Cerebellum (tissue), 4 donors: ENCODE measurements at places on chromosomes 7 and 10.

DNA sequence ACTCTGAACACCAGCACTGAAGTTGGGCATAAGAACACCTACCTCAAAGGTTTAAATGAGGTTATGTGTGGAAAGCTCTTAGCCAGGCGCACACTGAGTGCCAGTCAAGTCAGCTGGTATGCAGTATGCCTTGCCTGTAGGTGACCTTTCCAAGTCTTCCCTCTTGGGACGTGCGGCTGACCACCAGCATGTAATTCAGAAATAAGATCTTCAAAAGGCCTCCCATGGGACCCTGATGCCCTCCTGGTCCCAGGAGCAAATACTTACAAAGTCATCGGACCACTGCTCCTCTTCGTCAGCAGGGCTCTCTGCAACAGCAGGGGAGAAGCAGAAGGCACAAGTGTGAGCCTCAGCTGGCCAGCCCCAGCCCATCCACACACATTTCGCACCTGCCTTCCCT is 40.8 kb downstream of the BLNK start:
- no peak for DNase-seq

DNA sequence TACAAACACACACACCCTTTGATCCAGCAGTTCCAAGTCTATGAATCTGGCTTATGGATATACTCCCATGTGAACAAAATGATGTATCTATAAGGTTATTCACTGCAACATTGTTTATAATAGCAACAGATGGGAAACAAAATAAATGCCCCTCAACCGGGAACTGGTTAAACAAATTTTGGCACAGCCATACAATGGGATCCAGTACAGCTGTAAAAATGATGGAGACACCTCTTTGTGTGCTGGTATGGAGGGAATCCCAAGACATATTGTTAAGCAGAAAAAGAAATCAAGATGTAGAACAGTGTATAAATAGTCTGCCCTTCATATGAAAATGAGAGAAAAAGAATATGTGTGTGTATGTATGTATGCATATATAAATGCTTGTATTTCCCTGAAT is 155.5 kb downstream of the SNX10 start:
- DNase-seq, result no peak

DNA sequence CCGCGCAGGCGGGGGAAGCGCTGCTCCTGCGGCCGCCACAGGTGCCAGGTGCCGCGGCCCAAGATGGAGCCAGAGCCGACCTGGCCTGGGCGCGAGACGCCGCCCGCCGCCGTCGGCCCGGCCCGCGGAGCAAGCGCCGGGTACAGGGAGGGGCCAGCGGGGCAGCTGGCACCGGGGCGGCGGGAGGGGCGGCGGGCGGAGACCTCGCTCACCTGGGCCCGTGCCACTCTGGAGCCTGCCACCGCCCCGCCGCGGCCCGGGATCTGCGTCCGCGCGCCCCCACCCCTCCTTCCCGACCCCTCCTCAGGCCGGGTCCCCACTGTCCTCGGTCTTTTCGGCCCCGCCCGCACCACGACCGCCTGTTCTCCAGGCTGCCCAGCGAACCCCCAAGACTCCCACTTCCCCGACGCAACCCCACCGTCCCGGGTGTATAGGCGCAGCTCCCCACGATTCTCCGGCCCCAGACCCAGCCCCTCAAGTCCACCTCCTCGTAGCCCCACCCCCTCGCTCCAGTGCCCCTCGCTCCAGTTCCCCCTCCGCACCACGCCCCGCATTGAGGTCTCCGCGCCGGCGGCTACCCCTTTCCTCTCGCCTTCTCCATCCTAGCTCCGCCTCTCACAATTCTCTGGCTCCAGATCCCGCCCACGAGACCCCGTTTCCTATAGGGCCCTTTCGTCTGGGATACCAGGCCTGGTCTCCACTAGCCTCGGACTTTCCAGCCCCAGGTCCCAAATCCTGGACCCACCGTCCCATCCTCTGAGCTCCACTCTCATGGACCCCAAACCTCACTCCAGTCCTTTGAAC is at the start of gene GPRIN2:
Gene GPRIN2 (minus strand): TSS at position 144 of the 804 bp plus-strand sequence. CDS start 5,922 bp downstream, outside the sequence.
- peak; percentile 68 for DNase-seq

- no peak for DNase-seq
Measured at GRCh38 chr7:155531681-155532080, 14.7 kb downstream of the CNPY1 start.

DNA sequence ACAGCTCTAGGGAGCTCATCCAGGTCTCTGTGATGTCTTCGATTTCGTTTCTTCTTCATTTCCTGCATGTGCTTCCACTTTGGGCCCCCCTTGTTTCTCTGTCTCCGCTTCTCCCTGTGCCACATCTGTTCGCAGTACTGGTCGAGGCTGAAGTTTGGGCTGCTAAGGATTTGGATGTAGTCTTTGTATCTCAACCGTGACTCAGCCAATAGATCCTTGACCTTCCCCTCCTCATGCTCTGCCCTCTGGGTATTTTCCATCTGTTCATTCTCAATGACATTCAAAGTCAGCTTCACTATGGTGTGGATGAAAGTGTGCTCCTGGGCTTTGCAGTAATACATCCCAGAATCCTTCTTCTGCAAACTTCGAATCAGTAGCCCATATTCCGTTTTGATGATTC is 187.4 kb downstream of the SEMA3D start:
- no peak for DNase-seq

GRCh38 chr10:60778971-60779796 is 906 bp downstream of the CDK1 start:
- DNase-seq, result no peak

DNA sequence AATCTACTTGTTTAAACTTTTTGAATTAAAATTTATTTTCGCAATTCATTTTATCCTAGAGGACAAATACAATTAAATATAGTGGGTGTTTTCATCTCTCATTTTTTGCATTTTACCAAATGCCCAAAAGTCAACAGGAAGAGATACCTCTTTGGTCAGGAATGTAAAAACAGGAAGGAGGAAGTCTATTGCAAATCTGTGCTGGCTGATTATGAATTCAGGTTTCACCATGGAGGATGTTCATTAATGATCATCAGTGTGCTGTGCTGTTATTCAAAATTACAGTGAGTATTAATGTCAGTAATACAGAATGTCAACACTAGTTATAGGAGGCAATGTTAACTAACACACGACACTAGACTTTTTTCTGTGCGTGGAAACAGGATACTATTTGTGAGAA is 24.7 kb downstream of the EXOC6 start:
- DNase-seq, result no peak

- no peak for DNase-seq
Measured at GRCh38 chr10:802506-802905, 113.0 kb upstream of the DIP2C start.

GRCh38 chr7:38584443-38585210 is 46.5 kb downstream of the AMPH start:
- peak; percentile 77 for DNase-seq

- DNase-seq, result no peak
Measured at GRCh38 chr10:17219024-17219423, 9.0 kb upstream of the VIM start.

GRCh38 chr10:80187465-80188409 is 17.6 kb downstream of the ANXA11 start:
- no peak for DNase-seq

DNA sequence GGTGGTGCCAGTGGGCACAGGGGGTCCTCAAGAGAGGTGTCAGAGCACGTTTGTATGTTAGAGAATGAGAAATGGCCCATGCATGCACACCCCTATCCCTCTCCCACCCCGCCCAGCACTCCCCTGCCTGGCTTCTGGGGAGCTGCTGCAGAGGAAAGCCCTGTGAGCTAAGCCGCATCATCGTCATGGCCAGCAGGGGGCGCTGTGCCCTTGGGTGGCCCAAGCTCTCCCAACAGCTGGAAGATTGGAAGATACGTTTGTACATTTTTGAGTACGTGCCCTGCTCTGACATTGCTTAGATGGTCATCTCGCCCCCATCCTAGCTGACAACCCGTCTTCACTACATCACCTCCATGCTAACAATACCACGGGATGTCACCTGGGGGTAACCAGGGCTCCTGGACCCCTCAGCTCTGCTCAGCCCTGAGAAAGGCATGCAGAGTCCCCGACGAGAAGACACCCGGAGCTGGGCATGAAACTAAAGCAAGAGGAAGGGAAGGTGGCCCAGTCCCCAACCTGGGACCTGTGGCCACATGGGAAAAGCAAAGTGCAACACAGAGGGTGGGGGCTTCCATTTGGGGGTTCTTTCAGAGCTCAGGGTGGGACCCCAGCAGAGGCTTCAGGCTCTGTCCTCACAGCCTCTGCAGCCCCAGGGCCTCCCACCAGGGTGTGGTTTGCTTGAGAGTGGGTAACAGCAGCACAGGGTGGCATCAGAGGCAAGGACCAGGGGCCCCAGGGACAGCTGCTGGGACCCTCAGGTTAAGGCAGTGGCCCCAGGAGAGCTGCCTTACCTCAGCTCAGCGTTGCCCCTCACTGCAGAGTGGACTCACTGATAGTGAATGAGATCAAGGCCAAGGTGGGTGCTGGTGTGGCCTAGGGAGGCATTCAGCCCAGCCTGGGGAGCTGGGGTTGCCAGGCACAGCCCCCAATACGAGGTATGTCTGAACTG is 136.6 kb downstream of the PTPN20 start:
- DNase-seq, result no peak

DNA sequence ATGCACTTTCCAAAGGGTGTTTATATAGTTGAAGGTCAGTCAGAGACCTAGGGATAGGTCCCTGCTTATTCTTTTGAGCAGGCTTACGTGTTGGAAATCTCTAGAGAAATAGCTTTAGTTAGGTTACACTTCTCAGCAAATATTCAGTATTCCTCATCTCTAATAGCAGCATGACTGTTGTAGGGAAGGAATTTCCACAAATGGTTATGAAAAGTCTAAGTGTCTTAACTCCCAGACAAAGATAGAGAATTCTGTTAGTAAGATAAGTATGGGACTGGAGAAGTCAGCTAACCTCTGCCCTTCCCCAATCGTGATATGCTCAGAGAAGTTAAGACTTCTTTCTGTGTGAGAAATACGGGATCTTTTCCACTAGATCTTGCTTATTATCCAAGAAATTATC is 16.5 kb downstream of the SGPL1 start:
- no peak for DNase-seq
